H1 (cell line): ENCODE measurements at places on chromosomes 3 and 15. TPM values are rescaled to one million over a fixed set of nuclear protein-coding genes. Genes with fewer than 3 reads are reported as not detected.

DNA sequence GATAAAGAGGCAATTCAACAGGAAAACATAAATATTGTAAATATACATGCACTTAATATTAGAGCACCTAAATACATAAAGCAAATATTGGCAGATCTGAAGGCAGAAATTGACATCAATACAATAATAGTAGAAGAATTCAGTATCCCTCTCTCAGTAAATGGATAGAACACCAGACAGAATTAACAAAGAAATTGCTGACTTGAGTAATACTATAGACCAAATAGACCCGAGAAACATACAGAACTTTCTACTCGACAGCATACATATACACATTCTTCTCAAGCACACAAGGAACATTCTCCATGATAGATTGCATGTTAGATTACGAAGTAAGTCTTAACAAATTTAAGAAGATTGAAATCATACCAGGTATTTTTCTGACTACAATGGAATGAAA lies 50.2 kb downstream of the OXSM start:
- no peak overlapping the region for H3K27ac ChIP-seq
- no peaks in the 10 kb centered on the region for H3K4me1 ChIP-seq
- no peaks in the 10 kb centered on the region for H3K36me3 ChIP-seq
- no peak for DNase-seq
- H3K4me3 ChIP-seq = no peak overlapping the region

The ROPN1 gene
- total RNA-seq = 0.44 TPM in 1 of 2 replicates, not detected in the other

The AHSG gene
- total RNA-seq = 0.78 and 1.1 TPM in 2 replicates

DNA sequence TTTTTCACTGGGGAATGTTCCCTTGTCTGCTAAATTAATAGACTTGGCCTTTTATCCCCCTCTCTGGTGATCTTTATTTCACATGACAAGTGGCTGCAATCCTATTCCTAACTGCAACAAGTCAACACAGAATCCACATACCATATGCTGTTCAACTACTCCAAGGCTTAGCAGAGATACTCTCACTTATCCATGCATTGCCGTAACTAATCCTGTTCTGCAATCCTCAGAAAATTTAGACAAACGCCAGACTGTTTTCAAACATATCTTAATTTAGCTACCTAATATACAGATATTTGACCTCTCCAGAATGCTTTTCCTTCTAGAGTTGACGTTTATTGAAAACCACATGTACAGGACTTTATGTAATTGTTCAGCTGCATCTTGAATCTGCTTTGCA lies 37.9 kb downstream of the EID1 start:
- no peak overlapping the region for H3K27ac ChIP-seq
- no peaks in the 10 kb centered on the region for H3K4me1 ChIP-seq
- DNase-seq = no peak
- H3K4me3 ChIP-seq = no peak overlapping the region
- no peaks in the 10 kb centered on the region for H3K27me3 ChIP-seq

DNA sequence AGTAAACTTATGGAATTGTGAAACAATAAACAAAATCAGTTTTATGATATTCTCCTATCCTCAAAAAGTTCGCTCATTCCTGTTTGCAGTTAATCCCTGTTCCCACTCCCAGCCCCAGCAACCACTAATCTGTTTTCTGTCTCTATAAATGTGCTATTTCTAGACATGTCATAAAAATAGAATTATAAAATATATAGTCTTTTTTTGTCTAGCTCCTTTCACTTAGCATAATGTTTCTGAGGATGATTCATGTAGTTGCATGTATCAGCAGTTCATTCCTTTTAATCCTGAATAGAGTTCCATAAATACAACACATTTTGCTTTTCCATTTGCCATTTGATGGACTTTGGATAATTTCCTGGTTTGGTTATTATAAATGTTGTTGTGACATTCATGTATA lies 140.0 kb downstream of the KCNAB1 start:
- no peaks in the 10 kb centered on the region for H3K4me1 ChIP-seq
- no peak overlapping the region for H3K27ac ChIP-seq
- no peaks in the 10 kb centered on the region for H3K27me3 ChIP-seq

The PLSCR5 gene
- not detected in 2 replicates for total RNA-seq

DNA sequence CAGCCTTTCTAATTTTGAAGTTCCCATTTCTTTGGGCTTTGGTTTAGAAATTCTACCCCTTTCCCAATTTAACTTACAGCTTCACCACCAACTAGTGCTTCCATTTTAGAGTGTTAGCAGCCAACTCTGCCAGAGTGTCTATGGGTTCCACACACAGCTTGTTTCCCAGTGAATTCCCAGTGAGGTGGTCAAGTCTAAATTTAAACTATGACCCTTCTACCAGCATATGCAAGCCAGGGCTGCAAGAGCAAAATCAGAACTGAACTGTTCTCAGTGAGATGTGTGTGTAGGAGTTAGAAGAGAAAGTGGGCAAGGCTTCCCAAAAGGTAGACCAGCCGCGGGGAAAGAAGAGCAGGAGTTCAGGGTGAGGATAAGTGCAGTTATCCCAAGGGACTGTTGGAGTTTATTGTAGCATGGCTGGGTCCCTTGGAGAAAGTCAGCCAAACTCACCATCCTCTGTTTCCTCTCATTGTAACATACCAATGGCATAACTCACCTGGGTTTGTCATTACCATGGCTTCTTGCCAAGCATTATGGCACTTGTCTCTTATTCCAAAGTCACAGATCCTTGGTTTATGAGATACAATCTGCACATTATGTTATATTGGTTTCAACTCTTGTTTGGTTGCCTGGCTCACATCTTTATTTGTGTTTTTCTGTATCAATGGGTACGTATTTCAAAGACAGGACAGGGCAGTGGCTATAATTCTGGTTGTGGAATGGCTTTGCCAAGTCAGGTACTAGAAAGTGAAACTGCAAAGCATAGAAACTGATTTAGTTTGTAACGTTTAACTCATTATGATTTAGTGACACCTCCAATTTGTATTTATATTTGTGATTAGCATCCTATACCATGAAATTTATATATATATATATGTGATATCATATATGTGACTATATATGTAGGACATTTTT lies 130.2 kb upstream of the UMPS start:
- no peaks in the 10 kb centered on the region for H3K4me1 ChIP-seq
- no peak overlapping the region for H3K4me3 ChIP-seq
- no peak for DNase-seq
- H3K36me3 ChIP-seq = no peaks in the 10 kb centered on the region

- H3K27ac ChIP-seq = no peak overlapping the region
- H3K27me3 ChIP-seq = no peaks in the 10 kb centered on the region
- H3K4me3 ChIP-seq = no peak overlapping the region
Observed at GRCh38 chr3:56764904-56765547, 36.7 kb downstream of the ARHGEF3 start.

The PP2D1 gene
- not detected in 2 replicates for total RNA-seq

DNA sequence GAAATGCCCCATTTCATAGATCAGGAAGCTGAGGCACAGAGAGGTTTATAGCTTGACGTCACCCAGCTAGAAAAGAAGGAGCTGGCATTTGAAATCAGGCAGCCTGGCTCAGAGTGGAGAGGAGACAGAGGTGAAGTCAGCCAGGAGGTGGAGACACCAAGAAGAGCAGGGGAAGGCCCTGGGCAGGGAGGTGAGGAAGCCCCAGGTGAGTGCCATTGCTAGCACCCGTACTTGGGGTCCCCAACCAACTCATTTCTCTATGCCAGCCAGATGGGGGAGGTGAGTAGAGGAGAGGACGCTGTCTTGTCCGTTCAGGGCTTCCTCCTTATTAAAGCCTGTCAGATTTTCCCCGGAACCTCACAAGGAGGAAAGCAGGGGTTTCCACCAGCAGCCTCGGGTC lies 149.6 kb upstream of the TLE3 start:
- peaks cover 13% of the 10 kb centered on the region for H3K4me1 ChIP-seq
- no peak overlapping the region for H3K27ac ChIP-seq
- H3K27me3 ChIP-seq = no peaks in the 10 kb centered on the region; the same call in 1 of the 2 replicates

DNA sequence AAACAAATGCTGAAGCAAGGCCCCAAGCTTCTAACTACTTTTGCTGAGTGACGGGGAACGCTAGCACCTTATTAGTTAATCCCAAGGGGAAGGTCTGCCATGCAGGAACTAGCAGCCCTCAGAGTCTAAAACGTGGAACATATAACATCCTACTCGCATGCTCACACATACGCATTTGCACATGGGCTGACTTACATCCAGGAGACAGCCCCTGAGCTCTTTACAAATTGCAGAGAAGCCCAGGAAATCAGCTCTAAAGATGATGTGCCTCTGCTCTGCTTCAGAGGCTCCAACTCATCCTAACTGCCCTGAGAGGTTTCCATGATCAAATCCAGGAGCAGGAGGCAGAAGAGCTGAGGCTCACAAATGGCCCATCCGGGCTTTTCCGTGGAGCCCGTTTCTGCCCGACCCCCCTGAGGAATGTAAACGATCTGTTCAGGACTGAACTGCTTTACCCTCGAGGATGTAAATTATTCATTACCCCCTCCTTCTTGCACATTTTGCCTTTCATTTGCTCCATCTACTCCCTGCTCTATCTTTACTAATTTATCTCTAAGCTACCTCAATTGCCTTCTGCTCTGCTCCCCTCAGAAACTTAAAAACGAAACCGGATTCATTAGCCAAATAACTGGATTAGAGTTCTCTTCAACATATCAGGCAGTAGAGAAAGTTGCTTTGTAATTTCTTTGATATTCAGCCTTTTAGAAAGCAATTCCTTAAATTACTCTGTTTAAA lies 141.9 kb upstream of the CCDC54 start:
- H3K27me3 ChIP-seq = no peaks in the 10 kb centered on the region
- no peak overlapping the region for H3K4me3 ChIP-seq

The DNAJB11 gene
- total RNA-seq = 63.9 and 67.7 TPM in 2 replicates

The RARB gene
- 0.22 and 0.44 TPM in 2 replicates for total RNA-seq

DNA sequence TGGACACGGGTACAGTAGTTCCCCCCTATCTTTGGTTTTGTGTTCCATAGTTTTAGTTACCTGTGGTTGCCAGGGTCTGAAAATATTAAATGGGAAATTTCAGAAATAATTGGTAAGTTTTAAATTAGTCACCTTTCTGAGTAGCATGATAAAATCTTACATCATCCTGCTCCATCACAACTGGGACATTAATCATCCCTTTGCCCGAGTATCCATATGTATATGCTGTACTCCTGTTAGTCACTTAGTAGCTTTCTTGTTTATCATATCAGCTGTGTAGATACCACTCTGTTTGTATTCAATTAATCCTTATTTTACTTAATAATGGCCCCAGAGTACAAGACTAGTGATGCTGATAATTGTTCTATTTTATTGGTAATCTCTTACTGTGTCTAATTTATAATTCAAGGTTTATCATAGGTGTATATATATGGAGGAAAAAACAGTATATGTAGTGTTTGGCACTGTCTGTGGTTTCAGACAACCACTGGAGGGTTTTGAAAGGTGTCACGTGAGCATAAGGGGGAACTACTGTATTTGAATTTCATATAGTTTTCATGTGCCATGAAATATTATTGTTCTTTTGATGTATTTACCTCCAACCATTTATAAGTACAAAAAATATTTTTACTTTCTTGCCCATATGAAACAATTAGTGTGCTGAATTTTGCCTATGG lies 41.4 kb downstream of the CTDSPL2 start:
- DNase-seq = no peak
- H3K4me3 ChIP-seq = no peak overlapping the region
- no peaks in the 10 kb centered on the region for H3K27me3 ChIP-seq
- H3K4me1 ChIP-seq = no peaks in the 10 kb centered on the region
- no peak overlapping the region for H3K27ac ChIP-seq

- H3K27me3 ChIP-seq = no peaks in the 10 kb centered on the region
- no peaks in the 10 kb centered on the region for H3K4me1 ChIP-seq
- no peak overlapping the region for H3K27ac ChIP-seq
- DNase-seq = peak; percentile 17
- H3K36me3 ChIP-seq = no peaks in the 10 kb centered on the region
Observed at GRCh38 chr3:12135029-12135657, 23.6 kb downstream of the TIMP4 start.

GRCh38 chr3:69391554-69391953 lies 5.7 kb upstream of the FRMD4B start:
- H3K4me1 ChIP-seq = peaks cover 5% of the 10 kb centered on the region; the same call in 1 of the 2 replicates
- H3K4me3 ChIP-seq = no peak overlapping the region
- DNase-seq = no peak
- H3K27ac ChIP-seq = no peak overlapping the region
- H3K36me3 ChIP-seq = no peaks in the 10 kb centered on the region; the same call in 1 of the 2 replicates

- DNase-seq = no peak
- H3K4me1 ChIP-seq = peaks cover 36% of the 10 kb centered on the region
- H3K27me3 ChIP-seq = peaks cover 59% of the 10 kb centered on the region
- H3K4me3 ChIP-seq = no peak overlapping the region
- H3K27ac ChIP-seq = no peak overlapping the region
Observed at GRCh38 chr15:74137537-74137894, 7.1 kb downstream of the ISLR2 start.

The TRIM71 gene
- total RNA-seq = 293 and 296 TPM in 2 replicates

DNA sequence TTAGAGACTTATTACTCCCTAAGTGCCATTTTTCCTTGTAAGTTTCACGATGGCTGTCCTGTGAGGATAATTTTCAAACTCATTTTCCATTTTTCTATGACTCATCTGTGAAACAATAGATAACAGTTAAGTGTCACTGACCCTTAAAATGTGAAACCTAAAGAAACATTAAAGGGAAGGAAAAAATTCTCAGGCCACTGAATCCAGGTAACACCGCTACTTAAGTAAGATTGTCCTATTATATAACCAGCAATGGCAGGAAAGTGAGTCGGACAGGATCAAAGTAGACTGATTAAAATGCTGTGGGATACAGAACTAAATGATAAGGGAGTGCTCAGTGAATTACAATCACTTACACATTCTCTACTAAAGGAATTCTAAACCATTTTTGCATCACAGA lies 12.4 kb downstream of the PLD1 start:
- no peak for DNase-seq
- H3K36me3 ChIP-seq = no peaks in the 10 kb centered on the region
- peaks cover 6% of the 10 kb centered on the region for H3K4me1 ChIP-seq
- no peak overlapping the region for H3K4me3 ChIP-seq
- no peaks in the 10 kb centered on the region for H3K27me3 ChIP-seq

The FBXO40 gene
- 0.06 TPM in 1 of 2 replicates, not detected in the other for total RNA-seq

DNA sequence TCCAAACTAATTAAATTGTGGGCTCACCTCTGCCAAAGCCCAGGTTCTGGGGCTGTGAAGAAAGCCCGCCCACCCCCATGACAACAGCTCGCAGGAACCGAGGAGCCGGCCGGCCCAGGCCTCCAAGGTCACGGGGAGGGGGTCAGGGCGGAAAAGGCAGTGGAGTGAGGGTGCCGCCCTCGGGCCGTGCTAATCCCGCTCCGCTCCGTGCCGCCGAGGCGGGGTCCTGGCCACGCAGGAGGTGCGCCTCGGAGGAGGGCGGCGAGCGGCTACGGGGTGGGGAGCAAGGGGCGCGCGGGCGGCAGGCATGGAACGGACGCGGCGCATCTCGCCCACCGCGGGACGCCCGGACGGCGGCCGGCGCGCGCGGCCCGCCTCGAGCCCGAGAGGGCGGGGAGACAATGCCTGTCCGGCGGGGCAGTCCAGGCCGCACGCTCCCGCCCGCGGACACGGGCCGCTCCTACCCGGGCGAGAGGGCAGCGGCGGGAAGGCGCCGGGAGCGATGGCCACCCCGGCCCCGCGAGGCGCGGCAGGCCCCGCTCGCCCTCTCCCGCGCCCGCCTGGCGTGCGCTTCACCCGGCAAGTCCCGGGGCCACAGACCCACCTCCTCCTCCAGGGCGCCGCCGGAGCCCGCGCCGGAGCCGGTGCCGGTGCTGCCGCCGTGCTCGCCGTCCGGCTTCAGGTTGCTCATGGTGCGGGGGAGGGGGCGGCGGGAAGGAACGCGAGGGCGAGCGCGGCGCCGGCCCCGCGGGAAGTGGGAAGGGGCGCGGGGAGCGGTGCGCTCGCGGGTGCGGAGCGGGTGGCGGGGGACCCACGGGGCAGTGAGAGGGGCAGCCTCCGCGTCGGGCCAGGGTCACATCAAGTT lies 528 bp downstream of the RBPMS2 start:
- peak overlapping the region; percentile 74 for H3K4me3 ChIP-seq
- DNase-seq = peak; percentile 54
- peaks cover 24% of the 10 kb centered on the region for H3K4me1 ChIP-seq
- no peaks in the 10 kb centered on the region for H3K27me3 ChIP-seq
